Kasumi-1 (cell line): ENCODE measurements at places on chromosomes 6 and 20.

DNA sequence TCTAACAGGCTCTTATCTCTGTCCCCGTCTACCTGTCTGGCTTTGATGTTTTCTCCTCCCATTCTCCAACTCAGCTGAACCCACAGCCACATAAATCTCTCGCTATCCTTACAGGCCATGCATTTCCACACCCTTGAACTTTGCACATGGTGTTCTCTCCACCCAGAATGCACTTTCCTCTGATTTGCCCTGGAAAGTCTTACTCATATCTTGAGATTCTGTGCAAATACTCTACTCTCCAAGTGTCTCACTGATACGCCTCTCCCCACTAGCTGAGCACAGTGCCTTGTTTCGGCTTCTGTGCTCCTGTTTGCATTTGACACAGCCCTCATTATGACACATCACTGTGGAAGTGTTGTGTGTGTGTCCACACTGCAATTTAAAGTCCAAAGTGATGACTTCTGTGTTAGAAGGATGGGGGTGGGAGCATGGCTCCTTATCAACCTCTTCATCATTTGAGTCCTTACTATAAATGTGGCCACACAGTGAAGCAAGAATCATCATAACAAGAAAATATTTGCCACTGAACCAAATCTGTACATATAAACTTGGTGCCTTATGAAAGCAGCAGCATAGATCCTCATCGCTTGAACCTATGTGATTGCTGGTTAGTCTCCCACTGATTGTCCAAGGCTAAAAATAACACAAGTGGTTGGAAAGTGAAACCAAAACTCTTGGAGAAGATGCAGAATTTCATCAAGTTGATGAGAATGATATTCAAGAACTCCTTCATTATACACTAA lies 5.5 kb upstream of the PRELID3B start:
- DNase-seq: no peak

DNA sequence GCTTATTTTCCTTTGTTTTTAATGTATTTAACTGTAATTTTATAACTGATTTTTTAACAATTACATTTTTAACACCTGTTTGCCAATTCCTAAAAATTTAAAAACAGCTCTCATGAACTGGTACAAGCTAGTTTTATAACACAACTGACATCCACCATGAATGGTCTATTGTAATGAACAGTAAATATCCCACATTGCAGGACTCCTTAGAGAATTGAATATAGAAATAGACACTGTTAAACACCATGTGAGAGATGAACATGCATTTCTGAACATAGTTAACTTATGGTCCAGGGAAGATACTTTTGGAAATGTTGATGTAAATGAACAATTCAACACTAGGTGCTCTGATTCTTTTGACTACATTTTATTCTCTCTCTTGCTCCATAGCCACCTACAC lies 195.1 kb upstream of the GMDS start:
- no peak for DNase-seq

DNA sequence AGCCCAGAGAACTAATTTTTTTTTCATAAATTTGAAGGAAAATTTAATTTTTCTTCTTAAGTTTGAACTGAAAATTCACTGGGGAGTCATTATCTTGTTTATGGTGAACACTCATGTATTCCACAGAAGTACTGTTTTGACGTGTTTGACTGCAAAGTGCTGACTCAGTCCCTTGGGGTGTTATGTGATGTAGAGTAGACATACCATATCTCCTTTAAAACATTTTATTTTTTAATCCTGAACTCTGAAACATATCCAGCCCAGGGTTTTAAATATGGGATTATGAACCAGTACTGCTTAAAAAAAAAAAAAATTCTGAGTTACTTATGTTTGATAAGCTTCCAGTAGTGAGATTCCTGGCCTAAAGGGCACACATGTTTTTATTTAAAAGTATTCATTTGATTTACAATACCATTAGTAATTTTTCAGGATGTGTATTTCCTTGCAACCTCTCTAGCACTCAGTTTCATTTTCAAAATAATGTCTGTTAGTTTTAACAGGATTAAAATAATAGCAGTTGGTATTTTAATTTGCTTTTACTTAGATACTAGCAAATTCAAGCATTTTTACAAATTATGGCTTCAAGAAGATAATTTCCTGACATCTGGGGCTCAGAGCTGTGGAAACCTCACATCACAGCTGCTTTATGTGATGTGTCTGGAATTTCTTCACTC lies 81.7 kb upstream of the PDE10A start:
- no peak for DNase-seq

- DNase-seq: peak; percentile 53
Observed at GRCh38 chr20:51639206-51639832, 96.8 kb upstream of the NFATC2 start.

- no peak for DNase-seq
Observed at GRCh38 chr6:143766185-143766553, 77.0 kb upstream of the LTV1 start.

DNA sequence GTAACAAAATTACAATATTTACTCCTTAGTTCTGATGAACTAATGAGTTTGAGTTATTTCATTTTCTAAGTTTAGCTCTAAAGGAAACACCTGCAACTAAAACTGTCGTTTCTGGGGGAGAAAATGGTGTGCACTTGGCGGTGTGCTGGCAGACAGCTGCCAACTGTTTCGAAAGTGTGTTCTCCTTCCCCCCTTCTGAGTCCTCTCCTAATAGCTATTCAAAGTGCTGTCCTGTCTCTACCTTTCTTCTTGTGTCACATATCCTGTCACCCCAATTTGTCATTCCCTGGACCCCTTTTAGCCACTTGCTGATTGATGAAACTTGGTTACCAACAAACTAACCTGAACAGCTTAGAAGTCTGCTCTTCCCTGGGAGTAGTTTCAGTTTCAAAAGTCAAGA lies 4.9 kb upstream of the UBE2J1 start:
- DNase-seq: peak; percentile 54

DNA sequence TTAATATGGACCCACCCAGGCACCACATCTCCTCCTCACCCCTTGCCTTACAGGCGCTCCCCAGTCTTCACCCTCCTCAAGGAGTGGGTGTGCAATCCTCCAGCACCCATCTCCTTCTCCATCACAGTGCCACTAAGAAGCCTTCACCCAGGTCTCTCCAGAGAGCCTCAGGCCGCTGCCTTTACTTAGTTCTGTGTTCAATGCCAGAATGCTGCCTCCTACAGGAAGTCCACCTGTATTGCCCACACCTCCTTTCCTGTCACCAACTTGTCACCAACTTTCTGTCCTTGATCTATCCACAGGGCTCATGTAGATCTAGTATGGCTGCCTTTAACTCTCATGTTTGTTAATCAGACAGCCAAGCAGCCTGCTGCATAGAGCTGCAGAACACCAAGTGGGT lies 586 bp upstream of the LST1 start:
- DNase-seq: peak; percentile 63

GRCh38 chr6:71482742-71483141 lies 194.1 kb downstream of the OGFRL1 start:
- DNase-seq: no peak

DNA sequence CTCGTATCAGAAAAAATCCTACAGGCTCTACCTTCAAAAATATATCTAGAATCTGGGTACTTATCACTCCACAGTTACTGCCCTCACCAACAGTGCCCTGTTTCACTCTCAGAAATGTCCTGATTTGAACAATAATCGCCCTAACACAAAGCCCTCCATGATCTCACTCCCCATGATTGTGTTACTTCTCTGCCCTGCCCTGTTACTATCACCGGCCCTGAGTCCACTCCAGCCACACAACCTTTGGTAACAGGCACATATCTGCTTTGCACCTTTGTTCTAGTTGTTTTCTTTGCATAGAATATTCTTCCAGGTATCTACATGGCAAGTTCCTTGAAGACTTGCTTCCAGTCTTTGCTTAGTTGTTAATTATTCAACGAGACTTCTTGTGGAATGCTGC lies 142.0 kb downstream of the ARHGAP18 start:
- no peak for DNase-seq

GRCh38 chr6:33438978-33439594 lies 15.3 kb upstream of the ZBTB9 start:
- DNase-seq: no peak

DNA sequence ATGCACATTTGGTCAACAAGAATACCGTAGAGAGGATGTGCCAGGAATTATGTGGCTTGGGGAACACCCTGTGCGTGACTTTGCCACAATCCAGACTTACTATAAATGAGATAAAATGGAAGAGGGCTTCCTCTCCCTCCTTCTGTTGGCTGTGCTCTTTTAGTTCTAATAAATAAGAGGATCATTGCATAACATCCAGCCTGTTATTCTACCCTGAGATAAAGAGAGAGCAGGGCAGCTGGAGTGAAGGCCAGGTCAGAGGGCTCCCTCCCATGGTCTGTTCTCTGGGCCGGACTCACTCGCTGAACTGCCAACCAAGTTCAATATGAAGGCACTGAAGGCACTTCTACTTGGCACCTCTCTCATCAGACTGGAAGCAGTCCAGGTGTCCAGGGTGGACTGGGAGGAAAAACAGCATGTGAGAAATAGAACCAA lies 91.7 kb downstream of the MTFR2 start:
- no peak for DNase-seq

GRCh38 chr6:134407791-134408190 lies 89.9 kb upstream of the SGK1 start:
- no peak for DNase-seq

DNA sequence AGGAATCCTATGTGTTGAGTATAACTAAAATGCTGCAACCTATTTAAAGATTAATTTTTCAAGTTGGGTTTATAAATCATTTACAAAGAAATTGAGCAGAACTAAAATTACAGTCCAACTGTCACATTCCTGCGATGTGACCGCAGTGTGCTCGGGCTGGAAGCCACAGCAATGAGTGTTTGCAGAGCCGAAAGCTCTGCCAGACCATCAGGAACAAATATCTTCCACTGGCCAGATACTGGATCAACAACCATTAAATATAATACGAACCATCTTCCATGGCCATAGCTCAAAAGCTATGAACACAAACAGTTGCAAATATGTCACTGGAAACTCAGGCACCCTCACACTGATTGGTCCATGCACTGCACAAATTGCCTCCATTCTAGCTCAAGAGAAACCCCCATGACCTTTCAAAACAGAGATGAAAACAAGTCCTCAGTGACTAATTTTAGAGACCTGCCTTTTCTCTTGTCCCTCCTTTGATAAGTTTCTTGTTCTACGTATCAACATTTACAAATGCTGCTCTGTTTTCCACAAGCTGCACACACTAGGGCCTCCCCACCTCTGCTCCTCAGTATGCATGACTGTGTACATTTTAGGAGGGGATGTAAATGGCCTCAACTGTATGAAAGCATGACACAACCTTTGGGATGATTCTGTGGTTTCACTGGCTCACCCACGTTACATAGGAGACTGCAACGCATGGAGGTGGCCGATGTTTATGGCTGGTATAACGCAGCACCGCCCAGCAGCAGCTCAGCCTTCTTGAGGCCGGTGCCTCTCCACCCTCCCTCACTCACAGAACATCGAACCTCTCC lies 171.7 kb downstream of the WDR27 start:
- no peak for DNase-seq

- DNase-seq: no peak
Observed at GRCh38 chr6:105194591-105194990, 14.8 kb upstream of the POPDC3 start.

GRCh38 chr6:153553627-153554026 lies 422.5 kb upstream of the RGS17 start:
- DNase-seq: no peak

GRCh38 chr6:14883921-14884320 lies 361.9 kb upstream of the JARID2 start:
- peak; percentile 29 for DNase-seq

GRCh38 chr6:112502351-112503090 lies 155.4 kb downstream of the RFPL4B start:
- DNase-seq: peak; percentile 29

DNA sequence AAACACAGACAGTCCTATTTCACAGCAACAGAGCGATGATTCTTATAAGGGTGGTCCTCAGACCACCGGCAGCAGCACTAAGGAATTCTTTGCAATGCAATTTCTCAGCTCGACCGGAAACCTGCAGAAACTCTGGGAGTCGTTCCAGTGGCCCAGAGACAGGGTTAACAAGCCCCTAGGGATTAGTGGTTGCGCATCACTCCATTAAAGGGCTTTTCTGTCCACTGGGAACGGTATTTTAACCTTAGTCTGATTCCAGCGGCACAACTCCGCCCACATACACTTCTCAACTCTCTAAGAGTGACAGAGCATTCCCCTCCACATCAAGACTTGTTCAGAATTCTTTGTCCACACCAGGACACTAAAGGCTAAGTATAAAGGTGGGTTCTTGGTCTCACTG lies 341.5 kb downstream of the TFAP2A start:
- no peak for DNase-seq

- DNase-seq: no peak
Observed at GRCh38 chr6:1770968-1771723, 161.4 kb downstream of the FOXC1 start.

DNA sequence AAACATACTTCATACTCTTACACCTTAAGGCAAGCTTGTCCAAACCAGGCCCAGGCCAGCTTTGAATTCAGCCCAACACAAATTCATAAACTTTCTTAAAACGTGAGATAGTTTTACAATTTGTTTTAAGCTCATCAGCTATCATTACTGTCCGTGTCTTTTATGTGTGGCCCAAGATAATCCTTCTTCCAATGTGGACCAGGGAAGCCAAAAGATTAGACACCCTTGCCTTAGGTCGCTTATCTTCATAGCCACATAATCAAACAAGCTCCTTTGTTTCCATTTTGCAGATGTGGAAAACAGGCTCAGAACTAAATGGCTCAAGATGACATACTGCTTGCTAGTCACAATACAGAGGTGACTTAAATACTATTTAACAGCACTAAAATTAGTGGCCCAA lies 6.0 kb downstream of the SALL4 start:
- DNase-seq: no peak
